ENCODE measurements at places on chromosomes 5 and 9.

DNA sequence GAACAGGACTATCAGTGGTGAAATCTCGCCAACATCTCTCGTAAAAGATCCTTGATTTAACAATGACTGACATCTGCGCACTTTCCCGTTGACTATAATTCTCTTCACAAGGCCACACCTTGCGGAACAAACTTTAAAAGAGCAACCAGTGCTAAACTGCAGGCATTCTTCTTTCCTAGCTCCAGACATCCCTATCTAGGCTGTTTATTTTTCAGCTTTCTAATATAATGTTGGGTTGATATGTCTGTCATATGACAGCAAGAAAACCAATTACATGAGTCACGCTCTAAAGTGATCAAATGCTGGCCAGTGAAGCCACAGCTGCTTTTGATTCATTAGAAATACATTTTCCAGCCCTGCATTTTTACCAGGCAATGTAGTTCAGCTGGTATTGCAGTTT is 162.5 kb downstream of the ELAVL2 start:
- no peak for DNase-seq

DNA sequence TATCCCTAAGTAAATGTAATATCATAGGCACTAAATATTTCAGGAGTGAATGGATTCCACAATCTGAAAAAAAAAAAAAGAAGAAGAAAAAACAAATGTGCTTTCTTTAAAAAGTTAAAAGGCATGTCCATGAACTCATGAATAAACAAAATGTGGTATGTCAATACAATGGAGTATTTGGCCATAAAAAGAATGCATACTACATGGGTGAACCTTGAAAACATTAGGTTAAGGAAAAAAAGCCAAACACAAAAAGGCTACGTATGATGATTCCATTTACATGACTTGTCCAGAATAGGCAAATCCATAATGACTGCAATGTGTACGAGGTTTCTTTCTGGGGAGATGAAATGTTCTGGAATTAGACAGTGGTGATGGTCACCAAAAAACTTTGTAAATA is 45.3 kb downstream of the FNIP1 start:
- DNase-seq = no peak

- no peak for DNase-seq
Observed at GRCh38 chr5:160507221-160507721, 85.6 kb downstream of the PTTG1 start.

- peak; percentile 88 for DNase-seq
Observed at GRCh38 chr5:73454379-73455036, 5.9 kb upstream of the FOXD1 start.

DNA sequence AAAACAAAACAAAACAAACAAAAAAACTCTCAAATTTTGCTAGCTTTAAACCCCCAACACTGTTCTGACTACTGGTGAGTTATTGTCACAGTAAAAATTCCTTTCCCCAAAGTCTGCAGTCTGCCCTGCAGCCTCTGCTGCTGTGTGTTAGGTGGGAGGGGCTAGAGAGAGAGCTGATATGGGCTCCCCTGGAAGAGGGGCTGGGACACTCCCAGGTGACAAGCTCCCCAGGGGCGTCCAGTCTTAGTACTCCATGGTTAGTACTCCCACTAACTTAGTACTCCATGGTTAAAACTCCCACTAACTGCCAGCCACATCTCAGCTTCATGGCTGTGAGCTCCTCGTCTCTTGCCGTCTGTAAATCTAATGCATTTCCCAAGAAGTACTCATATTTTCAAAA is 191.9 kb downstream of the FANCC start:
- DNase-seq = no peak

- DNase-seq = no peak
Observed at GRCh38 chr9:83656952-83657351, 34.0 kb downstream of the IDNK start.

DNA sequence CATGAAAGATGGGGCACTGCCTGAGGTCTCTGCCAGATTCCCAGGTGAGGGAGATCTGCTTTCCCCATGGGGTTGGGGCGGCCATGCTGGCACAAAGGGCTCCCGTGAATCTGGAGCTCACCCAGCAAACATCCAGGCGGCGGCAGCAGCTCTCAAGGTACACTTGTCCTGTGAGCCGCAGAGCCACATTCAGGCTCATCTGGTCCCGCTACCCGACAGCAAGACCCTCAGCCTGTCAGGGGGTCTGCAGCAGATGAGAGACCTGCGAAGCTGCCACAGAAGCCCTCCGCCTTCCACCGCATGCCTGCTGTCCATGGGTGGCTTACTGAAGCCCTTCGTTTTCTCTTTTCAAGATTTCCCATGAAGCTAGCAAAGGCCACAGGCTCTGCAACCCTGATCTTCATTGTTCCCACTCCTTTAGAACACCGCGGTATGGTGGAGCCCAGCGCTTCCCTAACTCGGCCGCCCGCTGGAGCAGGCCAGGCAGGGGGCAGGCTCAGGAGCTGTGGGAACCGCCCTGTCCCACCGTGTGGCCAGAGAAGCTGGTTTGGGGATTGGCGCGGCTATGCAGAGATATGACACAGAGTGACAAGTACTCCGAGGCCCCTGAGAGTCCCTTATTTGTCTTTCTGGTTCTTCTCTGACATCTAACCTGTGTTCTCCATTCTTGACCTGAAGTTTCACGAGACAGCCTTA is 8.8 kb downstream of the LRRC14B start:
- no peak for DNase-seq

GRCh38 chr5:42423285-42424165 is at the start of gene GHR:
Gene GHR (plus strand): TSS chr5:42423439. CDS start chr5:42565875, 142,436 bp downstream.
- DNase-seq = peak; percentile 70

GRCh38 chr5:125057912-125058826 is 311.7 kb upstream of the ZNF608 start:
- no peak for DNase-seq

GRCh38 chr5:111004291-111004690 is 67.2 kb upstream of the TSLP start:
- no peak for DNase-seq

DNA sequence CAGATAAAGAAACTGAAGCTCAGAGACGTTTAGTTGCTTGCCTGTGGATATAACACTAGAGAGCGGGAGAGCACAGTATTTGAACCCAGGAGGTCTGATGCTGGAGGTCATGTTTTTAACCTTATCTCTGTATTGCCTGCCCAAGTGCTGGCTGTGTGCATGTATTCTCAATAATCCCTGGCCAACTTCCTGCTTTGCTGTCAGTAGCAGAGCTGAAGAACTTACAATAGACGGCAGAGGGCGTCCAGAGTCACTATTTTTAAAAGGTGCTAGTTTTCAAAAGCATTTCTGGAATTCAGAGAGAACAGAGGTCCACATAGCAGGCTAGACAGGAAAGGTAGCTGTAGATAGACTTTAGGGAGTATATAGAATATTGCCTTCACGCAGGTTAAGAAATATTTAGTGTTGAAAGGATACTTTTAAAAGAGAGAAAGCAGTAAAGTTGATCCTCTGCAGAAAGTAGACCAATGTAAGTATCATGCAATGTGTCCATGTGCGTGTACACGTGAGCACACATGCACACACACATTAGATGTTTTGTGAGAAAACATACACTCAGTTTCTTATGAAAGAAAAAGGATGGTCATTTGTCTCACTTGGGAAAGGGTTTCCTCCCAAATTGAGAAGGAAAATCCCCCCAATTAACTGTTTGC is 46.3 kb downstream of the PTCD2 start:
- peak; percentile 25 for DNase-seq
